ENCODE measurements at places on chromosomes 7 and 10.

DNA sequence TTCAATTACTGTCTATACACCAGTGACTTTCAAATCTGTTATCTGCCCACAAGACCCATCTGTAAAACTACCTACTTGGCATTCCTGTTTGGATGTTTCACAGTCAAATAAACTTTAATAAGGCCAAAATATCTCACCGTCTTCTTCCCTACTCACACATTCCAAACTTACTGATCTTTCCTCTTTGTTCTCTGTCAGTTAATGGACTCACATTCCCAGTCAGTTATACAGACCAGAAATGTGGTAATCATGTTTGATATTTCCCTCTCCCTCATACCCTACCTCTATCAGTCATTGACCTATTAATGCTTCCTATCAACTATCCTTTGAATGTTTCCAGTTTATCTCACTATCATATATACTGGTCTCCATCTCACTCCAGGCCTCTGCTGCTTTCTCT, 28.5 kb upstream of the HDAC9 start:
- no peak for DNase-seq

DNA sequence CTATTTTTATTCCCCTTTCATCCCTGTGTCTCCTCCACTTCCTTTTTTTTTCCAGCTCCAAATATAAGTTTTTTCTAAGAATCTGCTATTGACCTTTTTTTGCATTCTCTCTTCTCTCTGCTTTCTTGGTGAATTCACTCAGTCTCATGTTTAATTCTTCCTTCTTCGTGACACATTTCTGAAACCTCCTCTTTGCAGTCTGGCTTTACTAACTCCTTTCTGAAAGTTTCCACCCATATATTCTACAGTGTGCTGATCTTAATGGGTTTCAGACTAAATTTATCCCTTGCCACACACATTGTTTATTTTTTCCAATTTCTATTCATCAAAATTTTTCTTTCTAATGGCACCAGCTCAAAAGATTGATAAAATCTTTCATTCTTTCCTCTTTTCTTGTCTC, 47.8 kb upstream of the CALD1 start:
- DNase-seq = no peak

DNA sequence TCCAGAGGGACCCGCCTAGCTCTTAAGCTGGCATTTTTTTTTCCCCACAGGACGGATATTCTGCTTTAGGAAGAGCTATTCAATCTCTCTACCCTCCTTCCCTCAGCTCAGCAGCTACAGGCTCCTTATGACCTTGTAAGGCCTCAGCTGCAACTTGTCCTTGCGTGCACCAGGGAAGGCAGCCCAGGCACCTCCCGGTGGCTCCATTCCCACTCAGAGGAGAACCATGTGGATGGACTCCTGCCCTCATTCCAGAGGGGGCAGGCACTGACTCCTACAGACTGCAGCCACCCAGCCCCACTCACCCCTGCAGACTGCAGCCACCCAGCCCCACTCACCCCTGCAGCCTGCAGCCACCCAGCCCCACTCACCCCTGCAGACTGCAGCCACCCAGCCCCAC, 73.7 kb downstream of the ITIH5 start:
- no peak for DNase-seq

DNA sequence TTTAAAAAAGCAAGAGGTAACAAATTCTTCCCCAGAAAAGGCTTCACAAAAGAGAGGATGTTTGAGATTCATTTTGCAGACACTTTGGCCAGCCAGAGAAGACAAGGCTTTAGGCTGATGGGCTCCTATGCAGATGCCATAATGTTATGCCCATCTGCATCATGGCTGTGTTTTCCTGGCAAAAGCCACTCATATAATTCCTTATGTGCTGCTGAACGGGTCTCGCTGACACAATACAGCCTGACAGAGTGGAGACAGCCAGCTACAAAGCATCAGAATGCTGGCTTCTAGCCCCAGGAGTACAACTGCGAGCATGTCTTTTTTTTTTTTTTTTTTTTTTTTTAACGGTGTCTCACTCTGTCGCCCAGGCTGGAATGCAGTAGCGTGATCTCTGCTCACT, 1157.4 kb upstream of the AUTS2 start:
- DNase-seq = no peak

DNA sequence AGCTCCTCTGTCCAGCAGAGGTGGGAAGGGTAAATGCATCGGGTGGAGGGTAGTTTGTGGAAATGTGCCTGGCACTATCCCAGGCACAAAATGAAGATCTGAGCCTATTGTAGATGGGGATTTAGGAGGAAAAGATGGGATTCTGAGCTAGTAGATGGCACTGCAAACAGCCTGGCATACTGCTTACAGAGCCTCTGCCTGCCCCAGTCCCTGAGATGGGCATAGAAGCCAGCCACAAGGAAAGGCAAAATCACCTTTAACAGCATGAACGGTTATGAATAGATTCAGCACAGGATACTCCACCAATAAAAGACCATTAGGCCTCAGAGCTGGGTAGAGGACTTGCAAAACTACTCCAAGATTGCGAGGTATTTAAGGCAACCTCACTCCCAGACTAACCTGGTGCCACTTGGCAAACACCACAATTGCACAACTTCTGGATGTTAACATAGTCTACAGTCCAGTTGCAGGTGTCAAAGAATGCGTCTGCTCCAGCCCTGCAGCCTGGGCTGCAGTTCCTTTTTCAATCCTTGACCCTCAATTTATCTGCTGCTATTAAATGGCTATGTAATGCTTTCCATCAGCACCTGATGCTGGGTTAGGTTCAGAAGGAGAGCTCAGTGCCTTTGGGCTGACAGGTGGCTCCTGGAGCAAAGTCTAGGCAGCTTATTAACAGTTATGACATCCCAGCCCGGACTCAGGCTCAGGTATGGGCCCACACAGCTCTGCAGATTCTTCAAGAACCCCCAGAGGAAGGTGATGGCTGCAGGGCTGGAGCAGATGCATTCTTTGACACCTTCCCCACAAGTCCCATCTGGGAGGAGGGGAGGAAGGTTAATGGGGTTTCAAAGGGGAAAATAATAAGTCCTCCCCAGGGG, 34.0 kb downstream of the CDHR3 start:
- no peak for DNase-seq

DNA sequence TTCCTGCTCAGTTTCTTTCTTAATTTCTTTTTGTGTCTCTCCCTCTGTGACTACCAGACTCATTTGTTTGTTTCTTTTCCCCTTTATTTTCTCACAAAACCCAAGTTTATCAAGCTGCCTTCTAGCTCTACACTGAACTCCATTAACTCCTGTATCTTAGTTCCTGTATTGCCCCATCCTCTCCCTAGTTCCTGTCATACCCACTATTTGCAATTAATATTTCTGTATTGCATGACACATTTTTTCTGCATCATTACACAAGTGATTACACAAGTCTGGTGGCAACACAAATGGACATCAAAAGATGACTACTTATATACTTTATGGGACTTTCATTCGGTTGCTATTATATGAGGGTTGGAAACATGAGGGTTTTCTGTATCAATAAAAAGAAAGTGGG, 26.9 kb upstream of the OR9A4 start:
- no peak for DNase-seq

Measured in sciatic nerve (tissue), 2 donors.